Occipital lobe (tissue), 3 donors: ENCODE measurements at places on chromosomes 12 and 14.

DNA sequence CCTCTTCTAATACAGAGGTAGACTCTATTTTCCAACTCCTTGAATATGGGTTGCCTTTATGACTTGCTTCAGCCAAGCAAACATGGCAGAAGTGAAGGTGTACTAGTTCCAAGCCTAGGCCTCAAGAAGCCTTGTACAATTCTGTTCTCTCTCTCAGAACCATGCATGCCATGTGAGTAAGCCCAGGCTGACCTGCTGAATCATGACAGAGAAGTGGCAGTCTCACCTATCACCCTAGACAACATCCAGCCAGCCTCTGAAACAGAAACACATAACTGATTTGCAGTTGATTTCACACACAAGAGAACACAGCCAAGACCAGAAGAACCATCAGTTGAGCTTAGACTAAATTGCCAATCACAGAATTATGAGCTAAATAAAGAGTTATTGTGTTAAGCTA lies 157.2 kb downstream of the GARIN6 start:
- no peak for DNase-seq

DNA sequence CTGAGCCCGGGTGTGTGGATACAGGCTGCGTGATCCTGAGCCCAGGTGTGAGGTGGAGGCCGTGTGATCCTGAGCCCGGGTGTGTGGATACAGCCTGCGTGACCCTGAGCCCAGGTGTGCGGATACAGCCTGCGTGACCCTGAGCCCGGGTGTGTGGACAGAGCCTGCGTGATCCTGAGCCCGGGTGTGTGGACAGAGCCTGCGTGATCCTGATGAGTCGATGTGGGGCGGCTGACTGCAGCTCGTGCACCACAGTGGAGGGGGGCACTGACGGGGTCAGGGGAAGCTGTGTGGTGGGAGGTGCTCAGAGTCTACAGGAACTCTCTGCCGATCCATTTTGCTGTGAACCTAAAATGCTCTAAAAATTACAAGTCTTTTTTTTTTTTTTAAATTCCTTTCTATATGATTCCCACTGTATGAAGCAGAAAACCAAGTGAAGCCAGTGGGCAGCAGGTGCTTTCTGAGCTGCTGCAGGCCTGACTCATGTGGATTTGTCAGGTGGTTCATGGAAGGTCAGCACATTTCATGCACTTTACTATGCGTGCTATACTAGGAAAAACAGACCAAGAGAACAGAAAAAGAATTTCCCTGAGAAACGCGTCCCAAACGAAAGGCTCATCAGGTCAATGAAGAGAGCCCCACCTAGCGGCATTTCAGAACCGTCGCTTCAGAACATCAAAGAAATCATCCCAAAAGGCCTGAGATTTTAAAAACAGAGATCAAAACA lies 19.3 kb downstream of the BRF1 start:
- peak; percentile 27 for DNase-seq

DNA sequence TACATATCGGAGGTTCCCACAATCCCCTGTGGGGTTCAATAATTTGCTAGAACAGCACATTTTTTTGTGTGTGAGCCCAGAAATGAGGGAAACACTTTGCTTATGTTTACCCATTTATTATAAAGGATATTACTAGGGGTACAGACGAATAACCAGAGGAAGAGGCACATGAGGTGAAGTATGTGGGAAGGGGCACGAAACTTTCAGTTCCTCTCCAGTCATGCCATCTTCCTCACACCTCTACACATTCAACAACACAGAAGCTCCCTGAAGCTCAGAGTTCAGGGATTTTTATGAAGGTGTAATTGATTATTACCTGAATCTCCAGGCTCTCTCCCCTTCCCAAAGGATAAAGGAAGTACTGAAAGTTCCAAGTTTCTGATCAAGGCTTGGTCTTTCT lies 30.2 kb upstream of the DYRK2 start:
- no peak for DNase-seq

DNA sequence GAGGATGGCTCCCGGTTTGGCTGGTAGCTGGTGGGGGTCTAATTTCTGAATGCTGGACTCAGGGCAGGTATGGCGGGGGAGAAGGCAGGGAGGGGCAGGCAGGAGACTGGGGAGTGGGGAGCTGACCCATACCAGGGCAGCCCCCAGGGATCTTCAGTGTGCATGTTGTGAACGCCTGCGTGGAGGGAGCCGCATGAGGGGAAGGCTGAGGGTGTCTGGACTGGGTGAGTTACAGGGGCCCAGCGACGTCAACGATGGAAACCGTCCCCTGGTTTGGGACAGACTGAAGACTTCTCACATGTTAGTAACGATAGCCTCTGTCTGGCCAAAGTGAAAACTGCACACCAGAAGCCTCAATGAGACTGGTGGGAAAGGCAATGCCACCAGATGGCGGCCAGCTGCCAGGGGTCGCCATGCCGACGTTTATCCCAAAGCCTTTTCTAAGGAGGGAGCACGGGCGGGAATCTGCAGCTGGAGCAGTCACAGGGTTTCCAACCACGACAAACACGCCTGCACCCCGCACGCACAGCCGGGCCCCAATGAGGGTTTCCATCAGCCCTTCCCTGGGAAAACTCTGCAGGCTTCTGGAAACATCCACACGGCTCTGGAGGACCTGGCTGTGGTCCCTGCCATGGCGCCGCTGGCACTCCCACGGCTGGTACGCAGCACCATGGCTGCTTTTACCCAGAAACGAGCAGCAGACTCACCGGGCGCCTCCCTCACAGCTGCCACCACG lies 14.0 kb downstream of the PGAM5 start:
- DNase-seq: no peak

GRCh38 chr12:122856999-122857671 lies 21.9 kb downstream of the HIP1R start:
- no peak for DNase-seq

GRCh38 chr12:131067981-131068851 lies 114.5 kb downstream of the ADGRD1 start:
- DNase-seq: no peak

DNA sequence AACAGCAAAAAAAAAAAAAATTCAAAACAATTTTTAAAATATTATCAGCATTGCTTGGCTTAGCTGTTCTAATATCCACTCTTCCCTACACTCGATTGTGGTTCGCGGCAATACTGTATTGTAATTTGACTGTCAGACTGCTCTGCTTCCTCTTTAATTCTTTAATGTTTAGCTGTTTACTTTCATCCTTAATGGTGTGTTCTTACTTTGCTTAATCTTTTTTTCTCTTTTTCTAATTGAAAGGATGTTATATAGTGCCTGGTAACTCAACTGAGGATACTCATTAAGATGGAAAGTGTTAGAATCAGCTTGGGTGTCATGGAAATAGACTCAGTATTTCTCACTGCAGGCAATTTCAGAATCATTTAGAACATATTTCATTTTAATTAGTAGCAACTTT lies 2.0 kb downstream of the ANO4 start:
- DNase-seq: no peak

GRCh38 chr14:32473464-32473855 lies 144.4 kb downstream of the AKAP6 start:
- DNase-seq: no peak

- no peak for DNase-seq
These were observed 142.8 kb upstream of the PELI2 start for GRCh38 chr14:55975281-55975910.

DNA sequence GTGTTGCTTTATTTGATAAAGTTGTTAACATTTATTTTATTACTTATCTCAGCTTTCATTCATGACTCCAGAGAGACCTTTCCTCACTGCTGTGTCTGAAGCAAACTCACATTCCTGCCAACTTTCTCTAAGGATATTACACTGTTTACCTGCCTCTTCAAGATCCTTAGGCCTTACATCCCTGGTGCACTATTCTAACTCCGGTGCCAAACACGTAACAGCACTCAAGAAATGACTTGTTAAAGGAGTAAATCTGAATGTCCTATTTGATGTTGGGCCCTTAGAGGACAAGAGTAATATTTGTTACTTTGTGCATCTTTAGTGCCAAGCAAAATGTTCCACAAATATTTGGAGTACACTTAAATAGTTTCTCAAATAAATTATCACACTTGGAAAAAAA lies 324.1 kb upstream of the FLRT2 start:
- DNase-seq: no peak

DNA sequence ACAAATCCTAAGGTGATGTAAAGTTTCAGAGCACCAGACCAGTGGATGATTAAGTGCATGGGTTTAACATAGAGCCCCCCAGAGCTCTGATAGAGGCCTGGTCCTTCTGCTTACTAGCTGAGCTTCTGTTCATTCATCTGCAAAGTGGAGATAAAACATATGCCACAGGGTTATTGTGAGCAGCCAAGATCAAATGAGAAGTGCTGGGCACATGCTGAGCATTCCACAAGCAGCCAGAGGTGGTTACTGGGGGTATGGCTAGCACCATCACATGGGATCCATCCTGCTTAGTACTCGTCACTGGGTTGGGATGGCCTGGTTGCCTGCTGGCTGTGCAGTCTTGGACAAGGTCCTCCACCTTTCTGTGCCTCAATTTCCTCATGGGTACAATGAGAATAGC lies 18.0 kb upstream of the SMUG1 start:
- DNase-seq: no peak

GRCh38 chr14:97166497-97166896 lies 369.3 kb downstream of the VRK1 start:
- no peak for DNase-seq

DNA sequence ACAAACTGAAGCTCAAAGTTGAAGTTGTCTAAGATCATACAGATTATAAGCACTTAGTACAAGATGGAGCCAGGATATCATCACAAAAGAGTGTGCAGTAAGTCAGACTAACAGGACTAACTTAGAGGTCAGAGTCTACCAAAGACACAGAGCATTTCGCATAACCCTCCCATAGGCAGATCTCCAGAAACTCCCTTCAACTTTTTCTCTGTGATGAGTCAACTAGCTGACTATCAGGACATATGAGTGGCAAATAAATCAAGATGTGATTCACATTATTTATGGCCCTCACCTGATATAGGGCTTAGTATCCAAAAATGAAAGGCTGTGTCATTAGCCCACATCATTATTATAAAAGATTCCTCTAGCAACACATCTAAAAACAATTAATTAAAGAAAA lies 484.6 kb downstream of the GALC start:
- DNase-seq: no peak

DNA sequence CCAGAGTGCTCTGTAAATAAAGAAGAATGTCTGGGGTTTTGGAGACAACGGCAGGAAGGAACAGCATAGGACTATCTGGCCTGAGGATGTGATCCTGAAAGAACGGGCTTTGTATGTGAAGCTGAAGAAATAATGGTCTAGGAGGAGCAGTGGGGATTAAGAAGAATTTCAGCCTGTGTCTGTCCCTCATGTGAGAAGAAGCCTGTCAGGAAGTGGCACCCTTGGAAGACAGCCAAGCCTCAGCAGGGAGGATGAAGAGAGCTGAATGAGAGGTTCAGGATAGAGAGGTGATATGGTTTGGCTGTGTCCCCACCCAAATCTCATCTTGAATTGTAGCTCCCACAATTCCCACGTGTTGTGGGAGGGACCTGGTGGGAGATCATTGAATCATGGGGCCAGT lies 56.9 kb upstream of the TCL1A start:
- no peak for DNase-seq

GRCh38 chr14:98328496-98328895 lies 943.5 kb downstream of the BCL11B start:
- no peak for DNase-seq

GRCh38 chr12:68397566-68398158 lies 65.5 kb upstream of the MDM1 start:
- DNase-seq: no peak

DNA sequence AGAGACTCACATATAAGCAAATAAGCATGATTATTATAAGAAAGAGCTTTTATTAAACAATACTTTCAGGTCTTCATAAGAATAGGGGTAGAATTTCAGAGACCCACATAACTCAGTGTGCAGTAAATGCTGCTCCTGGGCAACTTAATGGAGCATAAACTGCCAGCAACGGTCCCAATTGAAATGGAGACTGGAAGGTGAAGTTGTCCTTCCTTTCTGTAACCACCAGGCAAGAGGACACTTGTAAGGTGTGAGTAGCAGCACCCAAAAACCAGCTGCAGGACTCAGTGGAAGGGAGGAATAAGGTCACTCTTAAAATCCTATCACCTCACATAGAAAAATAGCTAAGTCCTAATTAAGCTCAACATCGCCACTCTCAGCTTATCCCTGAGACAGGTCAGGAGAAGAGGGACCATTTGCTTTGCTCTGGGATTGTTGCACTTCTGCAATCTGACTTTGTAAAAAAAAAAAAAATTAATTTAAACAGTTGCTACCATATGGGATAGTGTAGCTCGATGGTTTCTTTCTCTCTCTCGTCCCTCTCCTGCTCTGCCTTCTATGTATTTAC lies 22.7 kb upstream of the LTA4H start:
- DNase-seq: no peak

DNA sequence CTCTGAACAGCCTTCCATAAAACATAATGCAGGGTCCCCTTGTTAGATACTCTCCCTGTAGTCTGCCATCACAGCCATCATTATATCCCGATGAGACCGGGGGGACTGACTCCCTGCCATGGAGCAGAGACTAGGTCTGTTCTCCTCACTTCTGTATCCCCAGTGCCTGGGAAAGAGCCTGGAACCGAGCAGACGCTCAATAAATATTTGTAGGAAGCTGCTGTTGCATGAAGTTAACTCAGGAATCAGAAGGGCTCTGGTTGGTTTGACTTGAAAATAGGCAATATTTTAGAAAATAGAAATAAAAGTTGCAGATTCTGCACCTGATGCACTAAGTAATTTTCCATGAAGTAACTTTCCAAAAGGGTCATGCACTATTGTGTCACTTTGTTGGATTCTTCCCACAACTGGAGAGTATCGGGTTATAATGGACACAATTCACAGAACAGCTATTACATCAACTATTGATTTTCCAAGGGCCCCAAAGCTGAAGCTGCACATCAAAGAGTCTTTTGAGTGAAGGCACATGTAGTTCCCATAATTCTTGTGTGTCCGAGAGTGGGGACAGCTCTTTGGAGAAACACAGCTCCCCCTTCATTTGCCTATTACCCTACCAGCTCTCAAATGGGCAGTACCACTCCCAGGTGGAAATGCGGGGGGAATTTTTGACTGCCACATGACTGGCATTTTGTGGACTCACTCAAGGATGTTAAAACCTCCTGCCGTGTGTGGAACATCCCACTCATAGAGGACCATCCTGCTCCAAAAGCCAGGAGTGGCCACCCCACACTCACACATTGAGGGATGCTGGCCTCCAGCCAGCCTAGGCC lies 18.8 kb downstream of the CLMN start:
- peak; percentile 74 for DNase-seq

DNA sequence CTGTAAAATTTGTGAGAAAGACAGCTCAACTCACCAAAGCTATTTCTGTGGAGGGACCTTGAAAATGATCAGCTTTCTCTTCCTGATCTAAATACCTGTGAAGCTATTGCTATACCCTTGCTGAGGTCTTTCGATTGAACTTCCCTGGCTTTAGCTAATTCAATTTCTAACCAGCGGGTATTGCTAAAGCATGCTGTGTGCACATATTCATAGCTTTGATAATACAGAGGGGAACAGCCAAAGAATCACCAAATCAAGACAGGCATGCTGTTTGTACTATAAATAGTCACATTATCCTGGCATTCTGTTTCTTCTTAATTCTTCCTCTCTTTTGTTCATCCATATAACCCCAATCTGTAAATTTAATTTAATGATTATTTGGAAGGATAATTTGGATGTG lies 233.0 kb downstream of the LRFN5 start:
- DNase-seq: no peak

- no peak for DNase-seq
These were observed 1.6 kb upstream of the UNC119B start for GRCh38 chr12:120708651-120709050.
